T-cell (primary cell): ENCODE measurements at places on chromosomes 3 and 15. TPM values are rescaled to one million over a fixed set of nuclear protein-coding genes. Genes with fewer than 3 reads are reported as not detected.

DNA sequence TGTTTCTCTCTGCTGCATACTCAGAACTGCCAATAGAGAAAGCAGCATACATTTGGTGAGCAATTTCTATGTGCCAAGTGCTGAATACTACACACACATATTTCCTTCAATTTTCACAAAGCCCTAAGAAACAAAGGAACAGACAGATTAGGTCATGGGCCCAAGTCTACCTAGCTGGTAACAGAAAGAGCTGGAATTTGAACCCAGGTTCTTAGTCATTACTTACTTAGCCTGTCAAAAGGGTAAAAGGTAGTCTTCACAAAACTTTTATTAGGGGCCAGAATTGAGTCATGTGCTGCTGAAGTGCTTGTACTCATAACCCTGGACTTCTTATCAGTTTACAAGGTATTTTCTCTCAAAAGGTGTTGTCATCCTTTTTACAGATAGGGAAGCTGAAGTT lies 10.4 kb upstream of the ABHD17C start:
- no peak for DNase-seq

P2RY1 gene
- total RNA-seq, result 0.44 TPM

COMMD2 gene
- 33.7 TPM for total RNA-seq

- no peak for DNase-seq
These were observed 207.5 kb upstream of the ADAMTS9 start for GRCh38 chr3:64895106-64895990.

GRCh38 chr15:77840991-77841775 lies 208.5 kb upstream of the LINGO1 start:
- no peak for DNase-seq

DNA sequence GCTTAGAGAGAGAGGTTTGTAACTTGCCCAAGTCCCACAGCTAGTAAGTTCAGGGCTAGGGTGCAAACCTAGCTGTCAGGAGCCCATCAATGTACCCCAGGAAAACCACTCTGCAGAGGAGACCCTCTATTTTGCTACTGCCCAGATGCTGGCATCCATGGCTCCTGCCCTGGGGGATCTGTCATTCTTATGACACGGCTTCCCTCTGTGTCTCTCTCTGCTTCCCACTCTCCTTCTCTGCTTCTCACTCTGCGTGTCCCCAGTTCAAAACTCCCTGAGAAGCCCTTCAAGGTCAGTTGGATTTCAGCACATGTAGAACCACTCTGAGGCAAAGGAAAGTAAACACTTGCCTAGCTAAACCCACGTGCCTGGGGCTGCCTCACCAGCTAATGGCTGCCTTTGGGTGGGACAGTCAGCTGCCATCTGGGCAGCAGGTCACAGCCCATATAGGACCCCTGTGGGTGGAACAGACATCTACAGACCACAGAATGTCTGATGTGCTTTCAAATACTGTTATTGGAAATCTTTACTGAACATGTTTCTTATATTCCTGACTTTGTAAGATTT lies 29.4 kb upstream of the SLCO2A1 start:
- no peak for DNase-seq

SNX22 gene
- total RNA-seq, result 2.2 TPM

GRCh38 chr3:15174953-15175352 lies 31.1 kb upstream of the CAPN7 start:
- DNase-seq, result no peak

DNA sequence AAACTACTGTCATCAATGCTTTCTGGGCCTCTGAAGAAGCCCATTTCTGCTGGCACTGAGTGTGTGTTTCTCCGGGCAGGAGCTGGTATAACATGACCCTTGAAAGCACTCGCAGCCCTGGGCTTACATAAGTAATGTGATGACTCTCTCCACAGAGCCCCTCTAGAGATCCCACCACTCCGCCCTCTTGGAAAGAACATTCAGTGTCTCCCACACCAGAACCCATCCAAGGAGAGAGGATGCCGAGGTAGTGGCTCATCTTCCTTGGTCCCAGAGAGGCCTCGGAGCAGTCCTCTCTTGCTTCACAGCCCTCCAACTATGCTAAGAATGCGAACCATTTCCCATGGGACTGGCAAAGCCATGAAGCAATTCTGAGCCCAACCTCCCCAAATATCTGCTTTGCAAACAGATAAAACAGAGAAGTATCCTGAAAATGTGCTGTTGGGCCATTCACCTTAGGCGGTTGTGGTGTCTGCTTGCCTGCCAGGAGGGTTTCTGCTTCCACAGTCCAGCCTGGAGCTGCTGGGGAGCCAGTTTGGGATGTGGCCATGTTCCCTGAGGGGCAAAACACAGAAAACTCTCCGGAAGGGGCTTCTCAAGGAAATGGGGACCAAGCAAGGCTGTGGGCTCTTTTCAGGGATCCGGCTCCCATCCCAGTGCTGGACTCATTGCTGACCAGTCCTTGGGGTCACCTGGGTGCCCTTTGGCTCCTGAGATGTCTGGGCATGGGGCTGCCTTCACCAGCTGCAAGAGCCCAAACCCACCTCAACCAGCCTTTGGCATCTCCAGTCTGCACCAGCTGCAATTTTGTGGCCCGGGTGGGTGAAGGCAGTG lies 47.3 kb downstream of the AMOTL2 start:
- no peak for DNase-seq

DNA sequence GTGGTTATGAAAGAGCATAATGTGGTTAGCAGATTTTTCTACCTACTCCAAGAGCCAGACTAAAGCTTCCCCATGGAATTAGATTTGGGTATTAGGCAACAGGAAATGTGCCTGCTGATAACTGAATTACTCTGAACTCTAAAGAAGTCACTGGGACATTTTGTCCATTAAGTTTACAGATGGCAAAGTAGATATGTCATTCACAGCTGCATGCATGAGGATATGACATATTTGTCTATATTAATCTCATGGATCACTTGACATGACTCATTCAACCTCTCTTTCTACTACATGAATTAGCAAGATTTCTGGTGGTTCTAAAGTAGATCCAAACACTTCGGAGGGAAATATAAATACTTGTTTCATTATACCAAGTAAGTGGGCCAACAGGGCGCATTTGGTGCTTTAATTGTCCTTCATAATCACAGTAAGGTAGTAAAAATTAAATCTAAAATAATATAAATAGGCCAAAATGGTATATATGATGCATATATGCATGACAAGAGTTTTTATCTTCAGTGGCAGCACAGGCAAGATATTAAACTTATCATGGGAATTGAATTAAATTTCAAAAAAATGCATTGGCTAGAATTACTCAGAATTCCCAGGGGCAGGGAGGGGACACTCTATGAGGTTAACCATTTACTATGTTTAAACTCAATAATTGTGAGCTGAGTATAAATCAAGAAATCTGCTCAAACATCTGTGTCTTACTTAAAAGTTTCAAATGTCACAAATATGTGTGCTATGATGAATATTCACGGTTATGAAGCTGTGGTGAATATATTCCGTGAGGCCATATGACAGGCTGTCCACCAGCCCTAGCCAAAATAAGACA lies 365.3 kb upstream of the KCNMB2 start:
- DNase-seq, result no peak

DNA sequence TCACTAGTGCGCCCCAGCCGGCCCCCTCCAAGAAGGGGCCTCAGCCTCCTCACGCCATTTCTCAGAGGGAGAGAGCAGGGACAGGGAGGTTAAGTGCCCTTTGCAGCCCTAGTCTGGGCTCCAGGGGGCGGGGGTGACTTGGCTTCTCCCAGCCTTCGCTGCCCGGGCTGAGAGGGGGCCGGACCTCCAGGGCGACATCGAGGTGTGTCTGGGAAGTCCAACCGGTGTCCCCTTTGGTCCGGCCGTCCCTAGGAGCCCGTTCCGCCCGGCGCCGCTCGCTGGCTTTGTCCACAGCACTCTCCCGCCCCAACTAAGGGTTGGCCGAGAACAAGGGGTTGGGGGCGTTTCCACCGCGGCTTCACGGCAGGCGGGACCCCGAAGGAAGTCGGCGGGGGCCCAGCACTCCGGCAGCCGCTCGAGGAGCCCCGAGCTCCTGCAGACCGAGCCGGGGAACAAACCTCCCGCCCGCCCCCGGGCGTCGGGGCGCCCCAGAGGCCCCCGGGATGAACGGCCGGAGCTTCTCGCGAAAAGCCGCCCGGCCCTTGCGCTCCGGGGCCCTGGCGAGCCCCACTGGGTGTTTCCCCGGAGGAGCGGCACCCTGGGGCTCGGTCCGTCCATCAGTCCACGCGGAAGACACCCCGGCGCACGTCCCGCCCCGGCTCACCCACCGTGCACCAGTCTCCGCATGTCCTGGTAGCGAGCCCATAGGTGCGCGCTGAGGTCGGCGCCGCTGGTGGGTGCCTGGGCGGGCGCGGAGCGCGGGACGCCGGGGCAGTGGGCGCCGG lies 627 bp downstream of the NT5DC2 start:
- no peak for DNase-seq

DNA sequence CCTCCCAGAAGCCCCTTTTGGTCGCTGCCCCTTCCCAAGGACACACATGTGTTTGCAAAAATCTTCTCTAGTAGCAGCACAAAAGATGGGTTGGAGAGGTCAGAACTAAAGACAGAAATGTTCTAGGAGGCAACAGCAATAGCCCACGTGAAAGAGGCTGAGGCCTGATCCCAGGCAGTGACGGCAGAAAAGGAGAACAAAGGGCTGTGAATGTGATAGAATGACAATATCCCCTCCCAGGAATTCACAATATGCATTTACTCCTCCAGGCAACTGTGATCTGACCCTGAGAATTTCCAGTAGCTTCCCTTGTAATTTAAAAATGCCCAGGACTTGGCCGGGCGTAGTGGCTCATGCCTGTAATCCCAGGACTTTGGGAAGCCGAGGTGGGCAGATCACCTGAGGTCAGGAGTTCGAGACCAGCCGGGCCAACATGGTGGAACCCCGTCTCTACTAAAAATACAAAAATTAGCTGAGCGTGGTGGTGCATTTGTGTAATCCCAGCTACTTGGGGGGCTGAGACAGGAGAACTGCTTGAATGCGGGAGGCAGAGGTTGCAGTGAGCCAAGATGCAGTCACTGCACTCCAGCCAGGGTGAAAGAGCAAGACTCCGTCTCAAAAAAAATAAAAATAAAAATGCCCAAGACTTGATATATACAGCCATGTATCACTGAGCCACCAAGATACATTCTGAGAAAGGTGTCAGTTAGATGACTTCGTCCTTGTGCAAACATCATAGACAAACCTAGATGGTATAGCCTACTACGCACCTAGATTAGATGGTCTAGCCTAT lies 43.6 kb upstream of the PIAS1 start:
- DNase-seq, result no peak

GRCh38 chr15:101020945-101021344 lies 101.8 kb downstream of the LRRK1 start:
- DNase-seq, result no peak

DNA sequence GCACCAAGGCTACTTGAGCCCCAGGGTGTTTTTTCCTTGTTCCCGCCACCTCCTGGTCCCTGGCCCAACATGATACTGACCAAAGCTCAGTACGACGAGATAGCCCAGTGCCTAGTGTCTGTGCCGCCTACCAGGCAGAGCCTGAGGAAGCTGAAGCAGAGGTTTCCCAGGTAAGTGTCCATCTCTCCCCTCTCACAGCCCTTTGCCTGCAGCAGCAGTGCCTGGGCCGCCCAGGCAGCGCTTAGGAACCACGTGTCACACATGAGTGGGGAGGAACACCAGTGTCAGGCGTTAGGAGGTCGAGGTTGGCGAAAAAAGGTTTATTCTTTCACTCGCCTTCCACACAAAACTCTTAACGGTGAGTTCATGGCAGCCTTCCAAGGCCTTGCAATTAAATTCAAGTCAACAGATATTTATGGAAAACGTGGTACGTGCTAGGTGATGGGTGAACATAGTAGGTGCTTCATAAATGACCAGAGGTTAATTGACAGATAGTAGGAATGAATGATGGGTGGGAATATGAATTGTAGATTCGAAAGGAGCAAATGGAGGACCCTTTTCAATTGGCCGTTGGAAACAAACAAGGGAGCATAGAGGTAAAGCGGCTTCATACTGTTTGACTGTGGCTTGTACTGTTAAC lies 486 bp downstream of the CDIN1 start:
- peak; percentile 26 for DNase-seq

DPPA2 gene
- total RNA-seq, result not detected

DNA sequence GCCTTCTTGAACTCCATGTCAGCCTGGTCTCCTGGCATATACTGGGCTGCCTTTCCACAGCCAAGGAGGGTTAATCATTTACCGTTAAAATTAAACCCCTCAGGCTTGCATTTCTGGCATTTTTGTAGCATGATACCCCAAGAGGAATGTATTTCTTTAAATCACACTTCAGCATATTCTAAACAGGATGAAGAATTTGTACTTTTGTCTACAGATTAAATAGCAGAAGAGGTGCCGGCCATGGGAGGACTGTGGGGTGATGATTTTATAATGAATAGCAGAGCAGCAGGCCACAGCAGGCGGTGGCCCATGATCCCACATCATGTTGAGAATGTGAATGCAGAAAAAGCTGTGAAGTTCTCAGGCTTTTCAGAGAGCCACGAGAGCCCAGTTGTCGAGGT lies 90.2 kb downstream of the ARNT2 start:
- no peak for DNase-seq

C3orf20 gene
- total RNA-seq, result 0.19 TPM

OIP5 gene
- 0.82 TPM for total RNA-seq

SAMMSON gene
- not detected for total RNA-seq

DNA sequence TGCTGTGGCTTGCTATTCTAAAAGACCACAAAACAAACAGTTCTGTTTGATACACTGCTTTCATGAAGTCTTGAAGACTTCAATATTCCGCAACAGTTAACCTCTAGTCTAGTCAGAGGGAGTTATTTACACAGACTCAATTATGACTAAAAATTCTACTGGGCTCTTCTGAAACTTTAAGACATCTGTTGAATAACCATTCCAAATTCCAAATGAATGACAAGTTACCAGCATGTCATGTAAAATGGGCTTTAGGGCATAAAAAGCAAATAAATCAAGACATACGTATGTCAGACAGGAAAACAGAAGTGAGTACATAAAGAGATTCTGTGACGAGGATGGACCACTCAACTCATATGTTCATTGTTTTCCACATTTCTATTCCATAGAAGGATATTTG lies 93.9 kb downstream of the PLOD2 start:
- DNase-seq, result no peak

DNA sequence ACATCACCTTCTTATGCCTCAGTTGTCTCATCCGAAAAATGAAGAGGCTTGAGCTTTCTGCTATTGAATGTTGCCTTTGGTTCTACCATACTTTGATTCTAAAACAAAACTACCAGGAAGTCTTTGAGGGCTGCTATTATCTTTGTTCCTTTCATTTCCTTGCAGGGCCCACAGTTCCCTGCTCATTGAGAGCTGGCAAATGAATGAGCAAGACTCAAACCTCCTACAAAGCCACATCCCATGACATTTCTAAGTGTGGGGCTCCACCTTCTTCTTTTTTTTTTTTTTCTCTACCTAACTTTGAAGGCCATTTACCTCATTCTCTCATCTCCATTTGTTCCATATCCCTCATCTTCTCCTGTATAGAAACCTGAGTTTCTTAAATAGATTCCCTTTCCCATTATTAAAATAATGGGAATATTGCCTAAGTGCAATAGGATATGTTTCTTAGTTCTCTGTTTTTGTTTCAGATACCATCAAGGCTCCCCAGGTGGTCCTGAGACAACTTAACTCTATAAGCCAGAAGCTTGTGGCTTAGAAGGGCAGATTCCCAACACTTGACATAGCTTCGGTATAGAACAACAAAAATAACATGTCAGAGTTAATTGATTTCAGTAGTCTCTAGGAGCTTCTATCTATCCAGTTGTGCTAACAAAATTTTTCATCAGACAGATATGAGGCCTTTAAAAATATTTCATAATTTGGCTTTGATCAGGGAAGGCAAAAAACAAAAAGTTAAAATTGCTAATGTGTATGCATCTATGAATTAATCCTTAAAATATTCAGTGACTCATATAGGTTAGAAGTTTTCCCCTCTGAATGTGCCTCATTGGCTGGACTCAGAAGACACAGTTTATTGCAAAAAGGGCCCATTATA lies 951.6 kb downstream of the TUSC7 start:
- no peak for DNase-seq

- DNase-seq, result no peak
These were observed 158.6 kb downstream of the MEIS2 start for GRCh38 chr15:36941798-36942197.
